ENCODE measurements at places on chromosomes 16 and 17.
A peak's percentile ranks its signal among the peaks of the same experiment; 100 is the strongest.

- no peak for DNase-seq
Observed at GRCh38 chr16:19755268-19755667, 37.2 kb downstream of the IQCK start.

- peak; percentile 10 for DNase-seq
Observed at GRCh38 chr16:85286951-85287814, 174.9 kb upstream of the CIBAR2 start.

DNA sequence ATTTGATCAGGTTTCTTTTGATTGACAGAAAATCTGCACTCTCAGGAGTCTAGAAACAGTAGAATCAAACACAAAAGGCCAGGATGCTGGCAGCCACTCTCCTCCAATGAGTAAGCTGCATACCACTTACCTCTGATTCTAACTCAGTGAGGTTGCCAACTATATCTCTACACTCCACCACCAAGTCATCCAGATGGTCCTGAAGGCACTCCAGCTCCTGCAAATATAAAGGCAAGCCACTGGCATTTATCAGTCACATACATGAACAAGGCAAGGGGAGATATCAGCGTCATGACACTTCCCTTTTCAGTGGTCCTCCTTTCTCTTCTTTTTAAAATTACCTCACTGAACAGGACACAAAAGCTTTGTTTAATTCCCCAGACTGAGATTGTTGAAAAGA is 53.1 kb upstream of the CLEC18B start:
- no peak for DNase-seq

- DNase-seq = peak; percentile 39
Observed at GRCh38 chr17:75270218-75270965, 639 bp downstream of the MIF4GD start.

GRCh38 chr16:54125751-54126655 is 160.6 kb downstream of the IRX3 start:
- no peak for DNase-seq

DNA sequence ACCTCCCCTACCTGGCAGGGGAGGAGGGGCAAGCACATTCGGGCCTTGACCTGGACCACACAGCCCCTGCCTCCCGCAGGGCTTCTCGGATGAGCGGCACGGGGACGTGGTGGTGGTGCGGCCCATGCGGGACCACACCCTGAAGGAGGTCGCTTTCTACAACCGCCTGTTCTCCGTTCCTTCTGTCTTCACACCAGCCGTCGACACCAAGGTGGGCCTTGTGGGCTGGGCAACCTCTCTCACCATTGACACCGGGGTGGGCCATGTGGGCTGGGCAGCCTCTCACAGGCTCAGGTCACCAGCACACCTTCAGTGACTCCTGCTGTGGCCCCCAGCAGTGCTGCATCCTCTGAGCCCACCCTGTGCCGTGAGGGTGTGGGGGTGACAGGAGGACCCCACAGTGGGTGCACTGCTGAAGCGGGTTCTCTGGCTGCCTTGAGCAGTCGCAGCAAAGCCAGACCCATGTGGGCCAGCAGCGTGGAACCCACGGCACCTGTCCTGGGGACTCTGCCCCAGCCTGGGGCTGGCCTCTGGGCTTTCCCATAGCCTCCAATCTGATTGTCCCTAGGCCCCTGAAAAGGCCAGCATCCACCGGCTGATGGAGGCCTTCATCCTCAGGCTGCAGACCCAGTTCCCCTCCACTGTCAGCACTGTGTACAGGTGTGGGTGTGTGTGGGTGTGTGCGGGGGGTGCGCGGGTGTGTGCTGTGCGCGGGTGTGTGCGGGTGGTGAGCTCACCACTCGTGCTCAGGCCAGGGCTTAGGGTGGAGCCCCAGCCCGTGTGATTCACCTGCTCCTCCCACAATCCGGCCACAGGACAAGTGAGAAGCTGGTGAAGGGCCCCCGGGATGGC is 7.5 kb downstream of the CTU2 start:
- DNase-seq = no peak
